MV-4-11 (cell line): ENCODE measurements at places on chromosomes 16 and 17.

GRCh38 chr17:2691069-2691871 is 20.3 kb downstream of the CLUH start:
- DNase-seq = no peak

GRCh38 chr16:85615852-85616606 is 2.9 kb downstream of the GSE1 start:
- peak; percentile 97 for DNase-seq

- DNase-seq = no peak
Measured at GRCh38 chr16:75965504-75966374, 239.4 kb upstream of the CPHXL start.

DNA sequence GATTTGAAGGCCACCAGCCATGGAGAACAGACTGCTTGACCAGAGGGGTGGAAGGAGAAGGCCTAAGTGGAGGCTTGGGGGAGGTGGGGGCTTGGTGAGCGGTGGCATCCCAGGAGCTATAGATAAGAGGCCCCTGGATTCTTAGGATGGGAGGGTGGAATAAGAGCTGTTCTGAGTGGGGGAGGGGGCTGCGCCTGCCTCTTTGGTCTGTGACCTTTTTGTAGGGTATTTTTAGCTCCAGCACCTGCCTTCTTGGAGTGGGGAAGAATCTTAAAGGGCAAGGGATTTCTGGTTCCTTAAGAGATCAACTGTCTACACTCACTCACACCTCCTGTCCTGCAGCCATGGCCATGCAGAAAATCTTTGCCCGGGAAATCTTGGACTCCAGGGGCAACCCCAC is 567 bp downstream of the ENO3 start:
- DNase-seq = no peak

DNA sequence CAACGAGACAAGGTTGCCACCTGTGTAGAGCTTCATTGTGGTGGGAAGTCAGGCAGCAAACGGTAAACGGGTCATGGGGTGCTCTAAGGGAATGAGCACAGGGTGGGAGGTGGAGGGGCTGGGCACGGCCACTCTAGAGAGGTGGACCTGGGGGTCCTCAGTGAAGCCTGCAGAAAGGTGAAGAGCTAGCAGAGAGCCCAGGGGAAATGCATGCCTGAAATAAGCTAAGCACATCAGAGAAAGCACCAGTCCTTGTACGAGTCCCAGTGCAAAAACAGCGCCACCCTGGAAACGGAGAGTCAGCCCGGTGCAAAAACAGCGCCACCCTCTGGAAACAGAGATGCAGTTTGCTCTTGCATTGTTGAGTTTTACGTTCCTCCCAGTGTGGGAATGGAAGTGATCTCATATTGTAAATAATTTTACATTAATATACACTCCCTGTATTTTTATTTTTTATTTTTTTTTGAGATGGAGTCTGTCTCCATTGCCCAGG is 65.0 kb downstream of the TBC1D16 start:
- DNase-seq = peak; percentile 19

DNA sequence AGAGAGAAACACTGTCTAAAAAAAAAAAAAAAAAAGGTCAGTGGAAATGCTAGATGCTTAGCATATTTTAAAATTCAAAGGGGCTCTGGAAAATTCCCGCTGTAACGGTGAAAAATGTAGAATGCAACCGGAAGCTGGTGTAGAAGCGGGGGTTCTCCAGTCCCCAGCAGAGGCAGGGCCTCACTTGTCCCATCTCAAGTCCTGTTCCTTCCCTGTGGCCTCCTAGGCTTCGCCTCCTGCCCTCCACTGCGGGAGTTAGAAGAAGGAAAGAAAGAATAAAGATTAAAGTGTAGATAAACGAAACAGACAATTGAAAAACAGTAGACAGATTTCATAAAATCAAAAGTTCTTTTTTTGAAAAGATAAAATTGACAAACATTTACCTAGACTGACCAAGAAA is 14.8 kb upstream of the ZNF287 start:
- DNase-seq = no peak
